ENCODE measurements at places on chromosomes 6 and 20.

DNA sequence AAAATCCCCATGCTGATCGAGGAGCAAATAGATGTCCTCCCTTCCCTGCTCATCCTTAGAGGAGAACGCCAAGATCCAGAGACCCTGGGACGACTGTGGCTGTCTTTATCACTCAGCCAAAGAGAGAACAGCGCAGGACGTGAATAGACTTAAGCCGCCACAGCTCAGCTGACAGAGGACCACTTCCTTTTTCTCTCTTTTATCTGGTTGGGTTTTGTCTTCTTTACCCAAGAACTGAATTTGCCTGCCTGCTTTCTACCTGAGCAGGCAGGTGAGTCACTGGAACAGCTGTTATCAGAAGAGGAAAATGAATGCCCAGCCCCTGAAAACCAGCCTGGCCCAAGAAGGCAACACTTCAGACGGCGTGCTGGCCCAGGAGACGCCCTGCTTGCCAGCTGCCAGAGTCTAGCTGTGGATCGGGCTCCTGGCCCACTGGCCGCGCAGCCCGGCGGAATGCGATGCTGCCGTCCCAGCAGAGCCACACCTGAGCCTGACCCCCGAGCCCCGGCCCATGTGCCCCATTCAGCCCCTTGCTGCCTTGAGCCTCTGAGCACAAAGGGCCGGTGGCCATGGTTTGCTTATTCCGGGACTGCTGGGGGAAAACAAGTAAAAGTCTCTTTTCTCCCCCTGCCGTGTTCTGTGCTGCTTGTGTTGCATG lies 82.1 kb downstream of the TCP11 start:
- no peak for DNase-seq

GRCh38 chr6:30231067-30231466 lies 17.9 kb upstream of the TRIM26 start:
- no peak for DNase-seq

DNA sequence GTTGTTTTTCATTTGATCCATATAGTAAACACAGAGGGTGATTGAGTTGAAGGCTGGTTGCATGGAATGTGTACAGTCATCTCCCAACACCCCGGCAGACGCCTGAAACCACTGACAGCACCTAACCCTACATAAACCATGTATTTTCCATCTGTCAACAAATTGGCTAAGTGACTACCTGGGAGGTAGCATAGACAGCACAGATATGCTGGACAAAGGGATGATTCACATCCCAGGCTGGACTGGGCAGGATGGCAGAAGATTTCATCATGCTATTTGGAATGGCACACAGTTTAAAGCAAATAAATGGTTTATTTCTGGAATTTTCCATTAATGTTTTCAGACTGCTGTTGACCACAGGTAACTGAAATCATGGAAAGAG lies 4.4 kb upstream of the VIP start:
- DNase-seq = no peak

DNA sequence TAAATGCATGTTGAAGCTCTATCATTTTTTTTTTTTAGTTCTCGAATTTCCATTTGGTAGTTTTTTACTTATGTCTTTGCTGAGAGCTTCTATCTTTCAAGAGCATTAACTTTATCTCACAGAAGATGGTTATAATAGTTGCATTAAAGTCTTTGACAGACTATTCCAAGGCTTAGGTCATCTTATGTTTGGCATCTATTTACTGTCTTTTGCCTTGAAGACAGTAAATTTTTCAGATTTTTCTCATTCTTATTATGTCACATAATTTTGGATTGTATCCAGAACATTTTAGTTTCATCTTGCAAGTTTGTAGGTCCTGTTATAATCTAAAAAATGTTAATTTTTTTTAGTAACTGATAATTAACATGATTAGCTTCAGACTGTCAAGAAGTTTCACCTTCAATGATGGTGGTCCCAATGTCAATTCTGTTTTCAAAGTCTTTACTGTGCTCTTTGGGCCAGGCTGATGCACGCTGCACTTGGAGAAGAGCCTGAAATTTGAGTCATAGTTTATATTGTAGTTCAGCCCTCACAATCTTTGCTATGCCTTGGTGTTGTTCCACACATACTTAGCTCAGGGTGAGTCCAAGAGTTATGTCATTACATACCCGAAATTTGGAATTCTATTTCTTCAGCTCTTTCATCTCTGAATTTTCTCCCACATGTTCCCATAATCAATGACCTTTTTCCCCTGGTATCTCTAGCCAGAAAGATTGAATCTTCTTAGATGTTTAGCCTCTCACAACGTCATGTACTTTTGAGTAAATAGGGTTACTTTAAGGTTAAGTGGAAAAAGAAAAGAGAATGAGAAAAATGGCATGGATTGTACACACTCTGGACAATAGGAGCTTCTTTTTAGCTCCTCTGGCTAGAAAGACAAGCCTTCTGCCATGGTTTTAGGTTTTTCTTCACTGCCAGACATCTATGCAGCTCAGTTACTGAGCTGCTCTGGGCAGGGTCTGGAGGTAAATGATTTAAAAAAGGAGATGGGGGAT lies 110.3 kb upstream of the BTBD3 start:
- no peak for DNase-seq

- no peak for DNase-seq
Measured at GRCh38 chr6:123589317-123589716, 47.4 kb downstream of the TRDN start.

DNA sequence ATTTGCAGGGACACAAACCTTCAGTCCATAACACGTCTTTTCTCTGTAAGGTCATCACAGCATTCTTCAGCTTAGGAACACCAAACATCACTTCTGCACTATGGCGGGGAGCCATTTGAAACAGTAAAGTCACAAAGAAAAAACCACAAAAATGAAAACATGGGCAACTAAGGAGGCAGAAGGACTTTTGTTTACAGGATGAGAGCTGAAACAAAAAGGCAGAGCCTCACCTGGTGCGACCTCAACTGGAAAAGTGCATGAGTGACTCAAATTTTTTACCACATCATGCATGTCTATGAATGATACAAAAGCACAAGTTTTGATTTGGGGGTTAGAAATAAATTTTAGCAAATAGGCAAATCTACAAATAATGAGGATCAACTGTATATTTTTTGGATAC lies 68.2 kb upstream of the TNFAIP3 start:
- DNase-seq = no peak

GRCh38 chr6:166415306-166415705 lies 32.6 kb upstream of the MPC1 start:
- no peak for DNase-seq

GRCh38 chr6:34986845-34987246 lies 97.8 kb downstream of the ANKS1A start:
- DNase-seq = peak; percentile 67

DNA sequence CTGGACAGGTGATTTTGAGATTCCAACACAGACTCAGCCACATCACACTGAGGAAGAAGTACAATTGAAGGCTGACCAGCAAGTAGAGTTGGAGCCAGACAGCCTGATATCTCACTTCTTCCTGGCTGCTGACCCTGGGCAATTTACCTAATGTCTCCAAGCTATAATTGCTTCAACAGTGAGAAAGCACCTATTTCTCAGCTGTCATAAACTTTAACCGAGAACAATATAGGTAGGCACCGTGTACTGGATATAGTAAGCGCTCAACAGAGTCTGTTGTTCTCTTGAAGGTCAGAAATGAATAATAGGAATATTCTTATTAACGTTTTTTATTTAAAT lies 28.3 kb downstream of the STX7 start:
- no peak for DNase-seq

- DNase-seq = no peak
Measured at GRCh38 chr6:80259118-80259517, 152.6 kb downstream of the BCKDHB start.

DNA sequence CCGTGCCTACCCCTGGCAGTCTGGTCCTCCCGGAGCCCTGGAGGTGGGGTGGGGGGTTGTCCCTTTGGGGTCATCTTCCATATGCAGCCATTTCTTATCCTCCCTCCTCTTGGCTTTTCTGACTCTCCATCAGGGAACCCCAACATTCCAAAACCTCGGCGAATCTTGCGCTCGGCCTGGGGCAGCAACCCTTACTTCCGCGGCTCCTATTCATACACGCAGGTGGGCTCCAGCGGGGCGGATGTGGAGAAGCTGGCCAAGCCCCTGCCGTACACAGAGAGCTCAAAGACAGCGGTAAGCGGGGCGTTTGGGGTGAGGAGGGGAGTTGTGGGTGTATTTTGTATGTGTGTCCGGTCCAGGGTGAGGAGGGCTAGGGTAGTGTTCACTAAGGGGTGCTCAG lies 168.0 kb upstream of the RNF24 start:
- DNase-seq = no peak

DNA sequence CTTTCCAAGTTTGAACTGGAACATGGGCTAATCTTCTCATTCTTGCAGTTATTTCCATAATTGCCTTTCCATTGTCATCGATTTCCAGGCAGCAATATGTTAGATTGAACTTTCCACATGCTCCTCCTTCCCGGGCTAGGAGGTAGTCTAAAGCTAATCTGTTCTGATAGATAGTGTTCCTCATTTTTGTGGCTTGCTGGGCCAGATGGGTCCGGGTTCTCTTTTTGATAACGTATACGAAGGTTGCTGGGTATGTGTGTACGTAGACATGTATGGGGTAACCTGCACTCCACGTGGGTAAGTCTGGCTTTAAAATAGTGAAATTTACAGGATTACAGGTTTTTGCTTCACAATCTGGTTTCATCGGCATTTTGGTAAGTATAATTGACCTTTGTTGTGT lies 14.0 kb upstream of the GMPR start:
- DNase-seq = no peak
